Activated T-cell treated with anti-CD3 and anti-CD28 coated beads, Interleukin-2, amount 50 U/mL, for 24 hours (primary cell): ENCODE measurements at places on chromosomes 3 and 15.

DNA sequence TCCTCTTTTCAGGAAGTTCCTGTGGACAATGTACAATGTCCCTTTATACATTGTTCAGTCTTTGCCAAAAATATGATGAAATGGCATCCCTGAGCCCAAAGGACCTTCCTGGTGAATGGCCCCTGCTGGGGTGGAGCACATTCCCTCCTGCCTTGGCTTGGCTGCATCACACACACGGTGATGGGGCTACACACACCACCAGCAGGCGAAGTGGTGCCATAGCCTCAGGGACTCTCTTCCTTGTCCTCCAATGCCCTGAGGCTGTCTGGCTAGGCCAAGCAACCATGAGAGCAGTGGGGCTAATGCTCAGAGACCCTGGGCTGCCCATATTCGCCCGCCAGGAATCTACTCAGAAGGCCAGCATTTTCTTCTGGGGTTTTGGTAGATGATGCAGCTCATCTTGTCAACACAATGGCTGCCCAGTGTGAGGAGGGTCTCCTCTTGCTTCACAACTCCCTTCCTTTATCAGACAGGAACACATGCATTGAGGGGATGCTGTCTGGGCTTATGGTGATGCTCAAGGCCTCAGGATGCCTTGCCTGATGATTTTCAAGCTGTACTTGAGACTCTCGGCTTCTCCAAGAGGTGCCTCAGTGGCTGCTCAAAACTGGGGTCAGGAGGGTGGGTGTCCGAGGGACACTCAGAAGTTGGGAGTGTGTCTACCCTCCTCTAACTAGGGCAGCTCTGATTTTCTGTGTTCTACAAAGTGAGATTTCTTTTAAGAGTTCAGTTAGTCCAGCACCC lies 40.9 kb upstream of the EPHB1 start:
- H3K36me3 ChIP-seq = no peaks in the 10 kb centered on the region
- peaks cover 13% of the 10 kb centered on the region for H3K27me3 ChIP-seq
- no peak overlapping the region for H3K27ac ChIP-seq
- no peak for DNase-seq
- H3K4me1 ChIP-seq = no peaks in the 10 kb centered on the region

DNA sequence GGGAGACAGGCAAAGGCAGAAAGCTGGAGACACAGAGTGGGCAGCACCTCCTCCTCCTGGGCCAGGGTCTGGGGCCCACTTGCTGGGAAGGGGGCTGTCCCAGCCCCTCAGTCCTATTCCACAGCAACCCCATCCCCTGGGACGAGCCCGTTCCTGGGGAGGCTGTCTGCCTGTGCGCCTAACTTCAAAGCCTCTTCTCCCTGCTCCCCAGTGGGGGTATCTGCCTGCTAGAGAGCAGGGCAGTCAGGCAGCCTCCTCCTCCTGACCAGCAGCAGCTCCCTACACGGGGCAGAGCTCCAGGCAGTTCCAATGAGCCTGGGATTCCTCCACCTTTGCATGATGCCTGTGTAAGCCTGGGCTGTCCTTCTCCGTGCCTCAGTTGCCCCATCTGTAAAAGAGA lies 6.9 kb downstream of the PTH1R start:
- no peak overlapping the region for H3K4me3 ChIP-seq
- H3K27me3 ChIP-seq = peaks cover 50% of the 10 kb centered on the region
- no peak overlapping the region for H3K27ac ChIP-seq

- no peak overlapping the region for H3K4me3 ChIP-seq
- peaks cover 14% of the 10 kb centered on the region for H3K36me3 ChIP-seq
- no peak overlapping the region for H3K27ac ChIP-seq
- DNase-seq = no peak
- no peaks in the 10 kb centered on the region for H3K27me3 ChIP-seq
- H3K4me1 ChIP-seq = peaks cover 17% of the 10 kb centered on the region
Observed at GRCh38 chr3:47359323-47359722, 21.5 kb upstream of the PTPN23 start.

DNA sequence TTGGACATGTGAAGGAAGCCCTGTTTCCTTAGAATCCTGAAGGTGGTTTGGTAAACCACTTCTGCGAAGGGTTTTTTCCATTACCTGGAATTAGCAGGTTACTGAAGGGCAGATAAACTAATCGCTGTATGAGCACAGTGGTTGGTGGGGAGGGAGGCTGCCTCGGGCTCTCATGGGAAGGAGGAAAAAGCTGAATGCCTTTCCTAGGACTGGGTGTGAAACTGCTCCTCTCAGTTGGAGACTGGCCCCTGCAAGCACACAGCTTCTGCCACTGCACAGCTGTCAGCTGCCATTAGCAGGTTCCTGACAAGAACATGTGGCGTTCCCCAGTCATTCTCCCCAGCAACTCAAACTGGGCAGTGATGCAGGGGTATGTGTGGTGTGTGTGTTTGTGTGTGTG lies 376.3 kb downstream of the GAP43 start:
- H3K27me3 ChIP-seq = peaks cover 2% of the 10 kb centered on the region
- DNase-seq = no peak
- H3K4me3 ChIP-seq = no peak overlapping the region
- H3K27ac ChIP-seq = no peak overlapping the region
- H3K36me3 ChIP-seq = no peaks in the 10 kb centered on the region
- no peaks in the 10 kb centered on the region for H3K4me1 ChIP-seq

- peaks cover 84% of the 10 kb centered on the region for H3K27me3 ChIP-seq
- H3K4me1 ChIP-seq = peaks cover 29% of the 10 kb centered on the region
- H3K36me3 ChIP-seq = no peaks in the 10 kb centered on the region
- no peak within 1 kb of the TSS for H3K27ac ChIP-seq
- peak; percentile 31 for DNase-seq
Observed at GRCh38 chr3:87792534-87793336, 266.1 kb downstream of the CGGBP1 start.

DNA sequence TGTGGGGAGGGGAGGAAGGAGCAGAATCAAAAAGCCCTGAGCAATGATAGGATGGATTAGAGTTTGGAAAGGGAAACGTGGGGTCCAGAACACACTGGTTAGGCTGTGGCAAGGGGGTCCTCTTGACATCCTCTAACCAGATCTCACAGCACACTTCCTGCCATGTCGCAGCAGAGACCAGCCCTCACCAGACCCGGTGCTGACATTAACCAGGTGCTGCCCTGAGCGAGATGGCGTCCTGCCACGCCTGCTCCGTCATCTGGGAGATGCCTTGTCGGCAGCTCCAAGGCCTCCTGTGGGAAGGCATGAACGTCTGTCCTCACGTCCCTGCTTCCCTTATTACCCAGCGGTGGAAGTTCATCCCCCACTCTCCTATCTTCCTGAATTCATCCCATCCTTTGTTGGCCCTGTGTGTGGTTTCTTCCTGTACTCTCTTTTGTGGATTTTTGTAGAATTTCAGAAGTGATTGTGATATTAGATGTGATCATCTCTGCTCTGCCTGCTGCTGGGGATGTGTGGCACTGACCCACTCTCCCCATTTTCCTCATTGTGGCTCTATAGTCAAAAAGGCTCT lies 29.4 kb upstream of the MYZAP start:
- no peaks in the 10 kb centered on the region for H3K36me3 ChIP-seq
- H3K27ac ChIP-seq = peak overlapping the region; percentile 92
- no peak for DNase-seq
- peaks cover 43% of the 10 kb centered on the region for H3K4me1 ChIP-seq
- H3K27me3 ChIP-seq = no peaks in the 10 kb centered on the region
- H3K4me3 ChIP-seq = no peak overlapping the region

- peak overlapping the region; percentile 90 for H3K27ac ChIP-seq
- no peak for DNase-seq
- peaks cover 33% of the 10 kb centered on the region for H3K36me3 ChIP-seq
- H3K4me3 ChIP-seq = peak overlapping the region; percentile 67
Observed at GRCh38 chr3:71486831-71487230, 96.7 kb downstream of the FOXP1 start.

- H3K27me3 ChIP-seq = no peaks in the 10 kb centered on the region
- no peak overlapping the region for H3K4me3 ChIP-seq
- peaks cover 38% of the 10 kb centered on the region for H3K36me3 ChIP-seq
Observed at GRCh38 chr15:64476550-64476949, 16.2 kb downstream of the ZNF609 start.

DNA sequence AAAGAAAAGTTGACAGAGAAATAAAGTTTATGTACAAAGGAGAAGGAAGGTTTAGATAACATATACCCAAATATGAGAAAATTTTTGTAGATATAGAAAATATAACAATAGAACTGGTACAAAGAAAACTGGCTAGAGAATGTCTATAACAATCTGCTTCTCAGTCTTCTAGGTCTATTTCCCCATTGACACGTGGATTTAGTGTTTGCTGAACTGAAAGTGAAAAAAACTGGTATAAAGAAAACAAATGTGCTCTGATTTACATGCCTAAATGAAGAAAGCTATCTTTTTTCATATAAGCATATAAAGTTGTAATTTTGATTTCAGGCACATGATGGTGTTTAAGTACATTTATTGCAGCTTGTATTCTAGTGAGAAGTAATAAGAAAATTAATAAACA lies 9.8 kb downstream of the KCNMB2 start:
- no peak overlapping the region for H3K27ac ChIP-seq
- no peak for DNase-seq
- H3K4me1 ChIP-seq = no peaks in the 10 kb centered on the region
